Stimulated activated CD4-positive, alpha-beta T cell treated with anti-CD3 and anti-CD28 coated beads, Interleukin-2, amount 100 ng/mL, for 4 hours (primary cell): ENCODE measurements at places on chromosomes 5 and 9.

DNA sequence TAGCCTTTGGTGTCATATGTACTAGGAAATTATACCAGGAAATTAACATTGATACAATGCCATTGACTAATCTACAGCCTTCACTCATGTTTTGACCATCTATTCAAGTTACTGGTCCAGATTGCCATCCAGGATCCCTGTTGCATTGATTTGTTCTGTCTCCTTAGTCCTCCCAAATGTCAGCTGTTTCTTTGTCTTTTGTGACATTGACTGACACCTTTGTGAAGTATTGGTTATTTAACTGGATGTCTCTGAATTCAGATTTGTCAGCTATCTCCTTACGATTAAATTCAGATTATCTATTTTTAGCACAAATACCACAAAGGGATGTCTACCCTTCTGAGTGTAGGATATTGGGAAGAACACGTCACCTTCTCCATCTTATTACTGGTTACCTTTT, 73.7 kb upstream of the CTNND2 start:
- DNase-seq = no peak

DNA sequence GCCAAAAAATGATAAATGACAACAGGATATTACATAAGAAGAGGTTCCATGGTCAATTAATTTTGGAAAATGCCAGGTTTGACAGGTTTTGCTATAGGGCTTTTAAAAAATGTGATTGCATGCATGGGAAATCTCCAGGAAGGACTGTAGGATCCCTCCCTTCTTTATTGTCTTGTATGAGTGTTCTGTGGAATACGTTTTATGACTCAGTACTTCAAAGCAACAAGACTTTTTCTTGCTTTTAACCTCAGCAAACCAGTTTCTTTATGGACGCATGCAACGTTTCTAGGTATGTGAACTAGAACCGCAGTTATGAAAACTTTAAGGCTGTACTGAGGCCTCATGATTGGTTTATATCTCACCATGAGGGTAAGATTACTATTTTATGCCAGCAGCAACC, 76.6 kb upstream of the NTRK2 start:
- DNase-seq = no peak

DNA sequence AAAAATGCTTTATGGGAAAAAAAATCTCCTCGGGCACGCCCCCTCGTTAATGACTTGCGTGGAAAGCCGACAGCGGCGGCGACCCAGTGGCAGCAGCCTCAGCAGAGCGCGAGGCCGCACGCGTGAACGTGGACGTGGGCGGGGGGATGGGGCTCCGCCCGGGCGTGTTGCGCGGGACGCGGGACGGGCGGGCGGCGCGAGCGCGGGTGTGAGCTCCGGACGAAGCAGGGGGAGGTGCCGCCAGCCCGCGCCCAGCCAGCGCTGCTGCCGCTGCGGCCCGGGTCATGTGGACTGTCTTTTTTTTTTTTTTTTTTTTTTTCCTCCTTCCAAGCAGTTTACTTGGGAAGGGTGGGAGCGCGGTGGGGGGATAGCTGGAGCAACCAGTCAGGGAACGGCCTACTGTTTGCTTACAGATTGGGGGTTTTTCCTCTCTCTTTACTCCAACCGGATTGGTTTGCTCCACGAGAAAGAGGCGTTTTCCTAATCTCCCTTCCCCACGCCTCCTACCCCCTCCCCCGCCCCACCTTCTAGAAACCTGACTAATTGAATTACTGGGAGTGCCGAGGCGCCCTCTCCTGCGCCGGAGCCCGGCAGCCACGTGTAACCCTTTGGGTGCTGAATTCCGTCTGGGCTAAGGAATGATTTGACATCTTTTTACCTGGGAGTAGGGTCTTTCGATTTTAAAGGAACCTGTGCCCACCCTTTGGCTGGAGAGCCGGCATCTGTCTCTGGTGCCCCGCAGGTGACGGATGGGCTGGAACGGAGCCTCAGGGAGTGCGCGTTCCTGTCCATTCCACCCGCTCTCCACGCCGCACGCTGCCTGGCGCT, 1.7 kb upstream of the EFNA5 start:
- peak; percentile 30 for DNase-seq

- no peak for DNase-seq
These were observed 18.1 kb downstream of the PITX1 start for GRCh38 chr5:135015942-135016341.

DNA sequence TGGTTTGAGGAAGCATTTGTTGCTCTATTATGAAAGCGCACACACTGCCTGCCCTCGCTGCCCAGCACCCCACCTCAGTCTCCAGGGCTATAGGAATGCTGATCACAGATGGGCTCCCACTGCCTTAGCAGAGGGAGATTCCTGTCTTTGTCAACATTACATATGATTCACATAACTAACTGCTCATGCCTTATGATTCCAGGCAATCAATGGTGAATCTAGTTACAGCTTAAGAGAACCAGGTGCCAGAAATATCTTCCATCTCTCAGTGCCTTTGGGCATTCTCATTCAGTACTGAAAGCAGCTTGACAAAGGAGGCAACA, 458.9 kb upstream of the C9orf72 start:
- DNase-seq = no peak

DNA sequence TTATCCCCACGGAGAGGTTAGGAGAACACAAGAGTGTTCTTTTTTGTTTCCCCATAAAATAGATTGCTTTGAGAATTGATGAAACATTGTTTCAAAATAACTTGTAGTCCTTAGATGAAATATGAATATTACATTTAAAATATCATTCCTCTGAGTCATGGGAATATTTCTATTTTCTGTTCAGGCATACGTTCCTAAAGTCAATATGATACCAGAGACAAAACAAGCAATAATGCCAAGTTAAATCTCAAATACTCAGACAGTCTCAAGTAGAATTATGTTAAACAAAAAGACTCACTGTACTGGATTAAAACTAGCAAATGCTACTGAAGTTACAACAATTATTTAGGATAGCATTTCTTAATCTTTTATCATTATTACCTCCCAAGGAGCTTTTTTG, 111.7 kb upstream of the C6 start:
- no peak for DNase-seq

DNA sequence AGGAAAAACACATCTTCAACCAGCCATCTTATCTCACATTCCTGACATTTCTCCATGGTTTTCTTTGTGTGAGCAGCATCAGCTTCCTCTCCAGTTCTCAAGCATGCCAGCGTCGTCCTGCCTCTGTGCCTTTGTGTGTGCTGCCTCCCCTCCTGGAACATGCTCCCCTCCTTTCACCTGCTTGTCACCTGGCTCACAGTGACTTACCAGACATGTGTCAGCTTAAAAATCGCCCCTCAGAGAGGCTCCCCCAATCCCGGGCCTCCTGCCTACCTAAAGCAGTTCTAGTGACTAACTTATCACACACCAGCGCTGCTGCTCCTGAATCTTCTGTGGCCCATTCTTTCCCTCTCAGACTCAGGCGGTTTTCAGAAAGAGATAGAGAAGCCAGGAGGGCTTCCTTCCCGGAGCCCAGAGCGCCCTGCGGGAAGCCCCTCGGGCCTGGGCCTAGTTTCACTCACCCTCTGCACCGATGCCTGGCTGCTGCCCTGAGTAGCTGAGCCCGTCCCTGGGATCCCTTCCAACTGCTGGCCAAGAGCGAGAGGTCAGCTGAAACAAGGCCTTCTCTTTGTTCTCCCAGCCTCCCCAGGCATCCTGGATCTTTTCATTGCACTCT, 51.1 kb upstream of the MVB12B start:
- no peak for DNase-seq

DNA sequence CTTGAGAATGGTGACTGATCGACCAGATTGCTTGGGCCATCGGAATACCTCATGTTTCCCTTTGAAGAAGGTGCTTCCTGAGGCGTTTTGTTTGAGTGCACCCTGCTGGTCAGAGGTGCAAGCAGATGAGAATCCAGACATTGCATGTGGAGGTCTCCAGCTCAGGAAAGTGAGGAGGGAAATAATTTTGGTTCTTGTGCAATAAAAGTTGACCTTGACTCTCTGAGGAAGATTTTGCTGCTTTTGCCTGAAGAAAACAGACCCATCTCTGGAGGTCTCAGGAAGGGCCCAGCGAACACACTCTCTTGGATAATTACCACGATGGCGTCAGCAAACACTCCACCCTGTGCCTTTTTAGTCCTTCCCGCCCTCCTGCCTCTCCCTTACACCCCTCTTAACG, 69.7 kb downstream of the GRAMD2B start:
- DNase-seq = no peak

DNA sequence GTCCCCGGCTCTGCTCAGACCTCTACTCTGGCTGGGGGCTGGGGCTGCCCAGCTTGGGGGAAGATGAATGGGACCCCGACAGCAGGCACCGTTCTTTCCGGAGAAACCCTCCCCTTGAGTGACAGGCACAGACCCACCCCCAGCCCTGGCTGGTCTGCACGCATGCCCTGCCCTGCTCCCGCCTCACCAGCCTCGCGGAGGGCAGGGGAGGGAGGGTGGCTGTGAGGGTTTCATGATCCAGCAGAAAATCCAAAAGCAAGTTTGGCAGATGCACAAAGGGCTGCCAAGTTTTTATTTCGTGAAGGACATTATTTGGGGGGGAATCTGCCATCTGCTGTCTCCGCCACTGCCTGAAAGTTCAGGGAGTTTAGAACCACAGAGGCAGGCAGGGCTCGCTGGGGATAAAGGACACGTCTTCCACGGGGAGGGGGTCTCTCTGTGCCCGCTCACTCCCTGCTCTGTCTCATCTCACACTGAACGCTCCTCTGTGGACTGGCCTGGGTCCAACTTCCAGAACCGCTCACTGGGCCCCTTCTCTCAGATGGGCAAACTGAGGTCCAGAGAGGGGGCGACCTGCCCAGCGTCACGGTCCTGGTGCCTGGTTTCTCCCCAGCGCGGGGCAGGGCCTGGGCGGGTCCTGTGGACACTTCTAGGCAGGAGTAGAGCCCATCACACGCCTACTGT, 92.9 kb downstream of the RXRA start:
- DNase-seq = no peak

- DNase-seq = no peak
These were observed 297.4 kb downstream of the ENC1 start for GRCh38 chr5:74342948-74343682.

GRCh38 chr5:16061163-16061562, 118.4 kb downstream of the MARCHF11 start:
- no peak for DNase-seq
